ENCODE measurements at places on chromosomes 13 and 19. TPM values are rescaled to one million over a fixed set of nuclear protein-coding genes. Genes with fewer than 3 reads are reported as not detected.

RFX1 gene
- total RNA-seq = 4.3 TPM

MRPS31 gene
- 14.0 TPM for total RNA-seq

PRR22 gene
- 1.3 TPM for total RNA-seq

CYP4F2 gene
- total RNA-seq = 0.17 TPM
